ENCODE measurements at places on chromosomes 4 and X. TPM values are rescaled to one million over a fixed set of nuclear protein-coding genes. Genes with fewer than 3 reads are reported as not detected.

FAAH2 gene
- total RNA-seq: 0.86 TPM

IL13RA2 gene
- total RNA-seq: 2.3 TPM

RAB40AL gene
- 0.43 TPM for total RNA-seq

ENAM gene
- total RNA-seq: 0.97 TPM

DMP1 gene
- total RNA-seq: not detected

RNF150 gene
- 12.2 TPM for total RNA-seq

CXCL1 gene
- total RNA-seq: 17.4 TPM

DNA sequence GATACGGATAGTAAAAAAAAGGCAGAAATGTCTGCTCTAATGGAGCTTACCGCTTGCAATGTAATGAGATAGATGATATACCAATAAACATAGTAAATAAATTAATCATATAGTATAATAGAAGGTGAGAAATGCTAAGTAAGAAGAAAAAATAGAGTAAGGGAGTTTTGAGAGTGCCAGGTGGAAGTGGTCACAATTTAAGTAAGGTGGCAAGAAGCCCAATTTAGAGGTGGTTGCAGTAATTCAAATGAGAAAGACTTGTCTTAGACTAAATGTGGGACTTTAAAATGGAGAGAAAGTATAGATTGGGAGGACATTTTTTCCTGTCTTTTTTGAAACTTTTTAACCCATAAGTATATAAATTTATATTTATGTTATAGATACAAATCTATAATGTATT lies 26.0 kb downstream of the TBC1D19 start:
- DNase-seq: no peak

DNA sequence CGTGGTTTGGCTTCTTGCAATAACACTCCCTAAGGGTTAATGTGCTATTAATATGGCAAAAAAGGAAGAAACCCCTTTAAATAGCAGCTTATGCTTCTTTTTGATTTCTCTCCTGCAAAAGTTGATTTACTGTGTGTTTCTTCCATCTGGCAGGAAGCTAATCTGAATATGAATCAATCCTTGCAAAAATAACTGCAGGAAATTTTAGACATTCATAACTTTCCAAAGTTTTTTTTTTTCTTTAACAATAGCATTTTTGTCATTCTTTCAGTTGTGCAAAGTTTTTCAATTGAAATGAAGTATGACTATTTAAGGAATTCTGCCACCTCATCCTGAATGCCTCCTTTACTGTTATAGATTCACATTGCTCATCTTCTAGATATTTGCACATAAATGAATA lies 115.6 kb downstream of the SPANXA1 start:
- no peak for DNase-seq

GRCh38 chrX:105117621-105118020 lies 102.9 kb downstream of the TEX13A start:
- no peak for DNase-seq

DNA sequence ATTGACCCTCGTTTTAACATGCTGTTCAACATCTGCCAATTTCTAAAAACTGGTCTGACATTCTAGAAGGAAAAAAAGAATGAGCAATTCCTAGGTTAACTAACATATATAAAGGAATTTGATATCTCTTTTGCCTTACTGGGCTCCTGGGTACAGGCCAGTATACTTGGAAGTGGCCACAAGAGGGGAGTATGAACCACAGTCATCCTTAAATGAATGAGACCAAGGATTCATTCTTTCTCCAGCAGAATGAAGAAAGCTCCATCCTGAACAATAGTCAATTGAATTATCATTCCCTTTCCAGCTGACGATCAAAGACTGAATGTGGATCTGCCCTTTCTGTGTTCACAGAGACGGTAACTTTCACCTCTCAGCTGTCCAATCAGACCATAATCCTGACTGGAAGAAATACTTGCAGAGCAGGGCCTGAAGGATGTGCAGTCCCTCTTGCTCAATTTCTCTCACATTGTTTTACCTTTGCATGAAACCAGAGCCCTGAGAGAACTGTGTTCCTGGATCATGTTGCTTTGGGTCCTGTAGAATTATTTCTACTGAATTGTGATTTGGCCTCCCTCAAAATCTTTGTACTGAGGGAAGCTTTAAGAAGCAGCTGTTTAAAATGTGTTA lies 14.8 kb upstream of the SPARCL1 start:
- peak; percentile 50 for DNase-seq

- no peak for DNase-seq
These were observed 20.7 kb upstream of the TXLNG start for GRCh38 chrX:16765594-16765993.

GRCh38 chr4:95409750-95410149 lies 139.0 kb downstream of the UNC5C start:
- DNase-seq: no peak

GRCh38 chrX:68832101-68832416 lies 3.2 kb downstream of the EFNB1 start:
- DNase-seq: peak; percentile 77

GRCh38 chr4:168881781-168882420 lies 128.2 kb downstream of the CBR4 start:
- no peak for DNase-seq

DNA sequence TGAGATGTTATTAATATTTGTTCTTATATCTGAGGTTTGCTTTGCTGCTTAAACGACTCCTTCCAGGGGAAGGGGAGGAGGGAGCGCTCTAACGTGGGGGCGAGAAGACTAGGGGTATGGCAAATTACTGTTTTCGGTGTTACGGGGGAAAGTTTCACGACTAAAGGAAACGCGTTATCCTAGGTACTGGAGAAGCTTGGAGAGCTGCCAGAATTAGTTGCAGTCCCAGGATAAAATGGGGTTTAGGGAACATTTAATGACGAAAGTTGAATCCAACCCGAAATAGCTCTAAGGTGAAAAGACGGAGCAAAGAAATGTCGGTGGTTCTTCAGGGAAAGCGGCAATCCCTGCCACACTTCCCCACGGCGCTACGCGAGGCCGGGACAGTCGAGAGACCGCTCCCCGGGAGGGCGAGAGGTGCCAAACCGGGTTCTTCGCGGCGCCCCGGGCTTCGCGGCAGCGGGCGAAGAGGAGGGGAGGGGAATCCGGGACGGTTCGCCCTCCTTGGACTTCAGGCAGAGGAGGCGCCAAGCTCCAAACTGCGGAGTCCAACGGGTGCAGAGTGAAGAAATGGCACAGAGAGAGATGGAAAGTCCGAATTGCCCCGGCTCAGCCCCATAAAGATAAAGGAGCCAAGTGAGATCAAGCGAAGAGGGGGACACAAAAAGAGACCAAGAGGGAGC lies 724 bp downstream of the THOC2 start:
- peak; percentile 29 for DNase-seq

DNA sequence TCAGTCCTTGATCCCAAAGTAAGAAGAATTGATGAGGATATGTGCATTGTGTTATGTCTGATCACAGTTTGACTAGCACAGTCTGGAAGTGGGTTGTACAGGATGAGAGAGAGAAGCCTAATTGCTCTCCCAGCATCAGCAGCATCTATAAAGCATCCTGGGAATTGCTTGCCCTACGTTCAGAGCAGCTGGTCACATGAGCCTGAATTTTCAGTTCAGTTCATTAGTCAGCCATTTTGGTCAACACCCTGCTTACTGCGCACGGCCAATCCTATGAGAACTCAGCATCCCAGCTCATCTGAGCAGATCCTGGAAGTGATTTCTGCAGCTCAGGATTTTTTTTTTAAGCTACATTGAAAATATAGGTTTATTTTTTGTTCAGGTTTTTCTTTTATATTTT lies at the start of gene RUFY3:
RUFY3 (plus strand) TSS at position 218 of the 400 bp plus-strand sequence. CDS start 610 bp downstream, outside the sequence.
- DNase-seq: peak; percentile 94

DNA sequence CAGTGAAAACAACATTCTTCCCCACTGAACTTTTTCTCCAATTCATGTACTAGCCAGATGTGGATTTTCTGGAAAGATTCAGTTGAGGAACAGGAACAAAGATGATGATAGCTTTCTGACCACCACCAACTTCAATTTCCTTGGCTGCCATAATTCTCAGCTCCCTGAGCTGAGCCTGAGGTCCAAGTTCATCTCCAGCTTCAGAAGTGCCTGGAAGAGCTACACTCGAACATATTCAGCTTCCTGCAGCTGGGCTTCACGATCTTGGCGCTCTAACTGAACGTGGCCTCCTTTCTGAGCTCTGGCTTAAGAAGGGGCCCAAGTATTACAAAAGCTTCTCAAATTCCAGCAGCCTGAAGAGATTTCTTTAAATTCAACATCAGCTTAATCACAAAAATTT lies 83.9 kb downstream of the QDPR start:
- no peak for DNase-seq

DNA sequence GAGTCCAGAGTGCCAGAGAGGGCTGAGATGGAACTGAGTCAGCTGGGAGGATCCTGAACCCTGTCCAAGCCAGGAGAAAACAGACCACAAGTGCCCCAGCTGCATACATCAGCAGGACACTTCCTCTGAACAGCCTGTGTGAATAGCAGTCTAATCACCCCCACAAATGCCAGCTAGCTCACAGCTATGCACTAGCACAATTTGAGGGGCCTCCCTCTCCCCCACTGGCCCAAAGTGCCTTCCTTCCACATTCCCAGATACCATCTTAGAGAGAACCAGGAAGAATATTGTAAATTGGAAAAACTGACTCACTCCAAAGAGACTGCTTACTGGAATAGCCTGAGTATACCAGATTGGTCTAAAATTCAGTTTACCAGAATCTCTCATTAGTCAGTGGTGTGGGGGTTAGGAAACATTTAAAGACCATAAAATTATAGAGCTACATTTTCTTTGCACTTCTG lies 292.6 kb upstream of the KLF3 start:
- DNase-seq: peak; percentile 26

DNA sequence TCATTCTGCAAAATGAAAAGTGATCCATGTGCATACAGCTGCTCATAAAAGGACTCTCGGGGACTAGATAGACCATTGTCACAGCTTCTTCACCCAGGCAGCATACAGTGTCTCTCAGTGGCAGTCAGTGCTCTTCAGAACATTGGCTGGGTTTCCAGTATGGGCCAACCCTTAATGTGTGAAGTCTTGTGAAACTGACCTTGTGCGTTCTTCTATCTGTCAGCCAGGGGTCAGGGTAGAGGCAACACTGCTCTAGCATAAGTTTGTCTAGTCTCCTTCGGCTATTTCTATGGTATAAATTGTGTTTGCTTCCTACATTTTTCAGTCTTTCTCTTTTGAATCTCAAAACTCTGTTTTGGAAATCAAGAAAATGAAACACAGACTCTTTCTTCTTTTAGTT lies 37.0 kb upstream of the SMIM31 start:
- DNase-seq: no peak

DNA sequence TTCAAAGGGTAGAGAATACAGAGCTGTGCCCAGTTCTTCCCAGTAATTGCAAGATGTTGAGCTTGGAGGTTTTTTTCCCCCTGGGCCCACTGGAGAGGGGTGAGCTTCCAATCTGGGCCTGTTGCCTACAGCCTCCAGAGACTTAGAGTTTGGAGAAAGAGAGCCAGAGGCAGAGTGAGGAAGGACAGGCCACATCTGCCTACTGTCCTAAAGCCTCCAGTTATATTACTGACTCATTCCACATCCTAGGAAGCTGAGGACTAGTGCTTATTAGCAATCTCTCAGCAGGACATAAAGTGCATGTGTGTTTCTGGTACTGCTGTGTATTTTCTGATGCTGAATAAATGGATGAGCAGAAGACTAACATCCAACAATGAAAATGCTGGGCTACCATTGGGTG lies 181.0 kb upstream of the MAMLD1 start:
- no peak for DNase-seq

- DNase-seq: peak; percentile 36
These were observed 205.5 kb downstream of the MID1 start for GRCh38 chrX:10414862-10415261.

- DNase-seq: no peak
These were observed 38.3 kb upstream of the CBLL2 start for GRCh38 chrX:22234380-22234779.

Data from fibroblast of villous mesenchyme (primary cell).